Tibial nerve (tissue), 4 donors: ENCODE measurements at places on chromosomes 2 and 18.

- H3K36me3 ChIP-seq: no peaks in the 10 kb centered on the region
- H3K4me1 ChIP-seq: no peaks in the 10 kb centered on the region
These were observed 98.7 kb downstream of the EPHA4 start for GRCh38 chr2:221473451-221473850.

DNA sequence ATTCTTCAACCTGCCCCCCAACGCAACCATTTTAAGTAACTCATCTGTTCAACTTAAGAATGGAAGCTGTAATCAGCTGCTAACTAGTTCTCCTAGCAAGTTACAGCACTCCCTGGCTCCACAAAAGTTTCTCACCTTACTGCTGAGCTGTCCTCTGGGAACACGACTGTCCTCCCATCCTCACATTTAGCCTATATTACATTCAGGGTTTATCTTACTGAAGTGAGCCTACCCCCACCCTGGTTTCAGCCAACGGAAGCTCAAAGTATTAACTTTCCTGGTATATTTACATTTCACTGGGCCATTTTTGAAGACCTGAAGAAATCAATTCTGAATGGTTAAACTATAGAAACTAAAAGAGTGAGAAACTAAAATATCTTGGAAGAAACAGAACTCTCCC, 64.9 kb upstream of the TANK start:
- H3K27ac ChIP-seq: no peak overlapping the region
- H3K36me3 ChIP-seq: no peaks in the 10 kb centered on the region
- DNase-seq: no peak

- no peaks in the 10 kb centered on the region for H3K27me3 ChIP-seq
- H3K4me3 ChIP-seq: no peak overlapping the region
- DNase-seq: no peak
- no peaks in the 10 kb centered on the region for H3K4me1 ChIP-seq
These were observed 217.2 kb downstream of the NR4A2 start for GRCh38 chr2:156115338-156115737.

GRCh38 chr2:62435720-62436119, 70.3 kb downstream of the TMEM17 start:
- H3K4me1 ChIP-seq: no peaks in the 10 kb centered on the region
- H3K27me3 ChIP-seq: no peaks in the 10 kb centered on the region
- H3K36me3 ChIP-seq: no peaks in the 10 kb centered on the region
- H3K27ac ChIP-seq: no peak overlapping the region

GRCh38 chr2:46510598-46511177, 31.3 kb downstream of the TMEM247 start:
- no peak for DNase-seq
- H3K27me3 ChIP-seq: no peaks in the 10 kb centered on the region
- H3K36me3 ChIP-seq: no peaks in the 10 kb centered on the region
- H3K27ac ChIP-seq: no peak overlapping the region

- no peak for DNase-seq
- H3K4me1 ChIP-seq: no peaks in the 10 kb centered on the region
- peak overlapping the region; percentile 74 for H3K4me3 ChIP-seq
- peak overlapping the region; percentile 90 for H3K27ac ChIP-seq
- no peaks in the 10 kb centered on the region for H3K27me3 ChIP-seq
These were observed 1.6 kb downstream of the PKDCC start for GRCh38 chr2:42049221-42050009.

GRCh38 chr2:88880441-88880953, 189.0 kb downstream of the RPIA start:
- no peaks in the 10 kb centered on the region for H3K36me3 ChIP-seq
- no peaks in the 10 kb centered on the region for H3K27me3 ChIP-seq
- no peak overlapping the region for H3K4me3 ChIP-seq
- DNase-seq: no peak
- H3K4me1 ChIP-seq: no peaks in the 10 kb centered on the region

DNA sequence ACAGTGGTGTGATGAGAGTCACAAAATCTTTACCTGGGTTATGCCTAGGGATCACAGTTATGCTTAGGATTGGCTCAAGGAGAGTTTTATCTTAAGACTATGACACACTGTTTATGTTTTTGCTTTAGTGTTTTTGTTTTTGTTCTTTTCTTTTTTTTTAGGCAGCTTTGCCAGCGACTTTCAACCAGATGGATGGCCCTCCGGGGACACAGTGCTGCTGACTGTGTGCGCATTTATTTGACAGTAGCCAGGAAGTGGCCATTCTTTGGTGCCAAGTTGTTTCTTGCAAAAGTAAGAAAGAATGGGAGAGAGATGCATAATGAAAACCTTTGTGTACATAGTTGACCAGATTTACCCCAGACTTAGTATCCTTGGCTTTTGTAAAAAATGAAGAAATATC, 15.1 kb upstream of the DYNC2LI1 start:
- H3K27me3 ChIP-seq: no peaks in the 10 kb centered on the region
- DNase-seq: peak; percentile 57
- H3K27ac ChIP-seq: peak overlapping the region; percentile 84
- H3K36me3 ChIP-seq: peaks cover 6% of the 10 kb centered on the region

DNA sequence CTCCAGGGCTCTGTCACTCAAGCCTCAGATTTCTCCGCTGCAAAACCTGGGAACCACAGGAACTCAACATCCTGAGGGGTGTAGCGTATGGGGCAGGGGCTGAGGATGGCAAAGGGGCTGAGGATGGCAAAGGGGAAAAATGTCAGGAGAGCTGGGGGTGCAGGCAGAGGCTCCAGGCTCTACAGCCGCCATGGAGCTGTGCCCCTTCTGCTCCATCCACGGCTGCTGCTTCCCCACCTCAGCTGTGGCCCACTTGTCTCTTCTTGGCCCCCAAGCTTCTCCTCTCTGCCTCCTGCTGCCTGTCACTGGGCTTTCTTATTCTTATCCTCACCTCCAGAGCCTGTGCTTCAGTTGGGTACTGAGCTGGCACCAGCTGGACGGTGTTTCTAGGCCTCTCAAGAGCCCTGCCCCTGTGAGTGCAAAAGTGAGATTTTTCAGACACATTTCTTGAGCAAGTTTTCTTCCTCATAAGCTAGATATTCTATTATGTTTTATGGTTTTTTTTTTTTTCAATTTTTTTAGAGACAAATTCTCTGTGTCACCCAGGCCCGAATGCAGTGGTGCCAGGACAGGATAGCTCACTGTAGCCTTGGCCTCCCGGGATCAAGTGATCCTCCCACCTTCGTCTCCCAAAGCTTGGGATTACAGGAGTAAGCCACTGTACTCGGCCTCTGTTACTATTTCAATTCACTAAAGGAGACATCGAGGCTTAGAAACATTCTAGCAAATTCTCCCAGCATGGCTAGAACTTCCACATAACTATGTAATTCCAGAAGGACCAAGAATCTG, 49.0 kb downstream of the MARCO start:
- no peak overlapping the region for H3K4me3 ChIP-seq
- no peaks in the 10 kb centered on the region for H3K27me3 ChIP-seq
- no peak overlapping the region for H3K27ac ChIP-seq
- H3K36me3 ChIP-seq: no peaks in the 10 kb centered on the region
- no peak for DNase-seq
